ENCODE measurements at places on chromosomes 2 and 18.

DNA sequence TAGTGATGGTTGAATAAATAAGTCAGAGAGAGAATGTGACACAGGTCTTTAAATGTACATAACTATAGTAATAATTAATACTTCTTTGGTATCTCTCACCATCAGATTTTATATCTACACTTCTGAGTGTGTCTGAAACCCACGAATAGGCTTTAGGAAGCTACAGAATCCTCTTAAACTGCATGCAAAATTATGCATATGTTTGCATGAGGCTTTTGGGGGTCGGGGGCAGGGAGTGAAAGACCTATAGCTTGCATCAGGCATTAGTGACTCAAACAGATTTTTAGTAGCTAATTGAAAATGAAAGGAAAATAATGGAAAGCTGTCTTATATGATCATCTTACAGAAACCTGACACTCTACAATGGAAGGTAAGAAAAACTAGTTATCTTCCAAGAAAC is 14.9 kb downstream of the LRPPRC start:
- DNase-seq, result no peak

DNA sequence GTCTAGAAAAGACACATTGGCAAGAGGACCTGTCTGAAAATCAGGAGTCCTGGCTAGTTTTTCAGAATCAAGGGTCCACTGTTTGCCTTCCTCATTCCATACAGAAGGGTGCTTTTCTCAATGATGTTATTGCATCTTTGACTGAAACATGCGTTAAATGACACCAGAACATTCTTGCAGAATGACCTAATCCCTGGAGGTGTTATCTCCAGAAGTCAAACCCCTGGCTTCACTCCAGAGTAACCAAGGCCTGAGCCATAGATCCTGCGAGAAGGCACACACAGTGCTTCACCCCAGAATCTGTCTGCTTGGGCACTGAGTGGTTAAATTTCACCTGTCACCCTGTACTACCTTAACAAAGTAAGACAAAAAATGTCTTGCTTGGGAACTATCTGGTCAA is 1055.2 kb upstream of the FANCL start:
- DNase-seq, result no peak

DNA sequence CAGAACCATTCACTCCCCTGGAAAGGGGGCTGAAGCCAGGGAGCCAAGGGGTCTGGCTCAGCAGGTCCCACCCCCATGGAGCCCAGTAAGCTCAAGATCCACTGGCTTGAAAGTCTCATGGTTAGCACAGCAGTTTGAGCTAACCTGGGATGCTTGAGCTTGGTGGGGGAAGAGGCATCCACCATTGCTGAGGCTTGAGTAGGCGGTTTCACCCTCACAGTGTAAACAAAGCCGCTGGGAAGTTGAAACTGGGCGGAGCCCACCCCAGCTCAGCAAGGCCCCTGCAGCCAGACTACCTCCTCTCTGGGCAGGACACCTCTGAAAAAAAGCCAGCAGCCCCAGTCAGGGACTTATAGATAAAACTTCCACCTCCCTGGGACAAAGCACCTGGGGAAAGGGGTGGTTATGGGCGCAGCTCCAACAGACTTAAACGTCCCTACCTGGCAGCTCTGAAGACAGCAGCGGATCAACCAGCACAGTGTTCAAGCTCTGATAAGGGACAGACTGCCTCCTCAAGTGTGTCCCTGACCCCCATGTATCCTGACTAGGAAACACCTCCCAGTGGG is 14.7 kb upstream of the TTC32 start:
- no peak for DNase-seq

- DNase-seq, result no peak
Observed at GRCh38 chr2:34419856-34420255, 820.8 kb upstream of the FAM98A start.

- no peak for DNase-seq
Observed at GRCh38 chr2:95240091-95240490, 32.8 kb downstream of the ZNF892 start.

GRCh38 chr2:46550686-46551404 is 71.5 kb downstream of the TMEM247 start:
- no peak for DNase-seq

GRCh38 chr2:205868773-205869333 is 186.6 kb downstream of the NRP2 start:
- DNase-seq, result no peak

DNA sequence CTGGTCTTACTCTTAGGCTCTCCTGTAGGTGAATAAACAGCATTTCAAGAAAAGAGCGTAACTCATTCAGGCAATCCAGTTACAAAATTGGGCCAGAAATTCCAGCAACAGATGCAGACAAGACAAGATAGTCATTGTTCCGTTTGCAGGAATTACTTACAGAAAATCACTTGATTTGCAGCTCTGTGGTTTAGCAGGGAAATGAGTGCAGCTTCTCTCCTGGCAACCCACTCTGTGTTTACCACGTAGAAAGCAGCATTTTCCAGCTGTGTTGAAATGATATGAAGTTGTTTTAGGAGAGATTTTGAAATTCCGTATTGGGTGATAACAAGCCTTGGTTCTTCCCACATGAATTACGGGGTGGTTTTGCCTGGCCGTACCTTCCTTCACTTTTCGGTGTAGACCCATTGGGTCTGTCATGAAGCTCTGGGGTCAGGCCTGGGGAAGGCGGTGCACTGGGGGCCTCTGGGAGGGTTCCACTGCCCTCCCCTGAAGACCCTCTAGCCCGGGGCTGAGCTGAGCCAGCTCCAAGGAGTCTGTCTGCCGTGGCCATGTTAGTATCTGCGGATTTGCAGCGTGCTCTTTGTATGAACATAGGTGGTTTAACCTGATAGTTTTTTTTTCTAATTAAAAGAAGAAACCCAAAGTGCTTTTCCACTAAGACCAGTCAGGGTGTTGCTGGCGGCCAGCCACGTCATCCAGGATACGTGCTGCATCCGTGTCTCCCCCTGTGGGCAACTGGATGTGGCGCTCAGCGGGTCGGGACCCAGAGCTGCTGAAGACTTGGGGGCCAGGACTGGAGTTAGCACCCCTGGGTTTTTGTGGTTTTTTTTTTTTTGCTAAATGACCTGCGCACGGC is 58.9 kb upstream of the KCNG2 start:
- DNase-seq, result no peak

- DNase-seq, result no peak
Observed at GRCh38 chr2:209636076-209636475, 135.6 kb upstream of the UNC80 start.

GRCh38 chr18:42578792-42579191 is 536.7 kb downstream of the RIT2 start:
- no peak for DNase-seq

DNA sequence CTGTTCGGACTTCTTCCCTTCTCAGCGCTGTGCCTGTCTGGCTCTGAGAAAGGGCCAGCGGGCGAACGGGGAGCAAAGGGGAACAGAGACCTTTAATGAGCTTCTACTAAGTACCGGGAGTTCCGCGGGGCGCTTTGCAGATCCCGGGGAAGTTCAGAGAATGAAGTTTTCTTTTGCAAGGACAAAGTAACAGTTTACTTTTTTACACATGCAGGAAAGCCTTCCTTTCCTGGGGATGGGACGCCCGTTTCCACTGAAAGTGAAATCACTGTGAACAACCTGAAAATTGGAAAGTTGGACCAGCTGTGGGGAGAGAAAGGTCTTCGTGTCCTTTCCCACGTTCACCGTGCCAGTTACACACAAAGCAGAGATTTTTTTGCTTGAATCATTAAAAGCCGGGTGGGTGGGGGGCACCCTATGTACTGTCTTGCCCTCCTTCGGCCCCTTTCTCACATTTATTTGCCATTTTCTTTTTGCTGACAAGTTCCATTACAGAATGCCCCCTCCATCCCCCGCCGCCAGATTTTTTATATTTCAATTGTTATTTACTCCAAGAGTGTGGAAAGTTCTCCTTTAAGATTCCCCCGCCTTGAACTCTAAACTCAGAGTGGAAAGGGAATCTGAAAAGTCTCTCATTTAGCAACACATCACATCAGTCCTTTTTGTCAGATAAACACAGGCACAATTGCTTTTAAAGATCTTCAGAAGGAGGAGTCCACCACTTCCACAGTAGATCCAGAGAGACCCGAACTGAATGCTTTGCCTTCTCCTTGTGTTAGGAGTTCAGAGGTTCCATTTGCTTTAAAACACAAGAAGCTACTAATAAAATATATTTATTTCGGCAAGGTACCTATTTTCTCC is 1.1 kb upstream of the FN1 start:
- no peak for DNase-seq

DNA sequence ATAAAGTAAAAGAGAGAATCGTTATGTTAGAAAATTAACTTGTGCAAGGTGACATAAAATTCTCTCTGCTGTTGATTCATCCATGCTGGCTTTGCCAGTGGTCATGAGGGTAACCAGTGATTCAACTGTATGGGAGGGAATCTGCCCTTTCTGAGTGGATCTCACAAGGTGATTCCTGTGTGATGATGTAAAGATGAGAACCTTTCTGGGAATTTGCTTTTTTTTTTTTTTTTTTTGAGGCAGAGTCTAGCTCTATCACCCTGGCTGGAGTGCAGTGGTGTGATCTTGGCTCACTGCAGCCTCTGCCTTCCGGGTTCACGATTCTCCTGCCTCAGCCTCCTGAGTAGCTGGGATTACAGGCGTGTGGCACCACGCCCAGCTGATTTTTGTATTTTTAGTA is 23.3 kb downstream of the RAB31 start:
- no peak for DNase-seq

DNA sequence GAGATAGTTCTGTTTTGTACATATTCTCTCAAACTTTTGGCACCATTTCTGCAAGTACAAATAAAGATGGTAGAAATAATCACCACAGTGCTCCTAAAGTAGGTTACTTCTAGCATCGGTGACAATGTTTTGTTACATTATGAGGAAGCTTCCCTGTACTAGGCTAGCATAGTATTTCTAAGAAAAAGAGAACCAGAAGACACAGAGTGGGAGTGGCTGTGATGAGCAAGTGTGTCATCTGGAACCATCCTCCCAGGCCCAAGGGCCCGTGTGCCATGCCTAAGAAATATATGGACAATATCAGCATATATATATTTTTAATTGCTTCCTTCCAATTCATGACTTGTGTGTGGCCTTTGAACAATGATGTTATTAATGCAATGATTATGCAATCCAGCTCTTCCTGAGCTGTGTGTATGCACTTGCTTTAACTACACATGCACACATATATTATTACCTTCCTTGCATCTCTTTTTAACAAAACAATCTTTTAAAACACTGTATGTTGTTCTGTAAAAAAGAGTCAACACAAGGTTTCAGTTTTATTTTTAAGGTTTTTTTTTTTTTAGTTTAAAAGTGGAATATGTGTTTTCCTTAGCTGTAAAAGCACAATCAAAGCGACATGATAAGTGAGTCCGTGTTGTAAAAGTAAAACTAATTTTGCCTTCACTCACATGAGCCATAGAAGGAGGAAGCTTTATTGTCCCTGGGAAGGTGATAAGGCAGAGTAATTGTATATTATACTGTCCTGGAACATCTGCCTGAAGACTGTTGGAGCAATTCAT is 303.9 kb downstream of the ZNF407 start:
- no peak for DNase-seq

GRCh38 chr2:100013892-100014677 is 128.3 kb downstream of the AFF3 start:
- peak; percentile 72 for DNase-seq

- no peak for DNase-seq
Observed at GRCh38 chr2:128602038-128602698, 283.5 kb upstream of the HS6ST1 start.

GRCh38 chr2:136131961-136132824 is 14.2 kb upstream of the CXCR4 start:
- no peak for DNase-seq

- no peak for DNase-seq
Observed at GRCh38 chr2:85935170-85935745, 46.5 kb upstream of the ST3GAL5 start.

GRCh38 chr2:240231838-240232244 is 91.4 kb upstream of the OTOS start:
- DNase-seq, result no peak

- no peak for DNase-seq
Observed at GRCh38 chr2:64989982-64990614, 899 bp downstream of the SLC1A4 start.

GRCh38 chr2:230794497-230794896 is 70.2 kb upstream of the ITM2C start:
- no peak for DNase-seq

DNA sequence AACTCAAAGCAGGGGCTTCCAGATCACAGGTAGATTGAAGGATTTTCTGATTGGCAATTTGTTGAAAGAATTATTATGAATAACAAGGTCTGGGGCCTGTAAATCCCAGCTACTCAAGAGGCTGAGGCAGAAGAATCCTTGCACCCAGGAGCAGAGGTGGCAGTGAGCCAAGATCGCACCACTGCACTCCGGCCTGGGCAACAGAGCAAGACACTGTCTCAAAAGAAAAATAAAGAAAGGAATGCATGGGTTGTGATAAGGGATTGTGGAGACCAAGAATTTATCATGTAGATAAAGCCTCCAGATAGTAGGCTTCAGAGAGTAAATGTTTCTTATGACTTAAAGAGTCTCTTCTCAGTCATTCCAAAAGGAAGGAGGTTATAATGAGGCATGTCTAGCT is 35.8 kb upstream of the DYNAP start:
- DNase-seq, result no peak

DNA sequence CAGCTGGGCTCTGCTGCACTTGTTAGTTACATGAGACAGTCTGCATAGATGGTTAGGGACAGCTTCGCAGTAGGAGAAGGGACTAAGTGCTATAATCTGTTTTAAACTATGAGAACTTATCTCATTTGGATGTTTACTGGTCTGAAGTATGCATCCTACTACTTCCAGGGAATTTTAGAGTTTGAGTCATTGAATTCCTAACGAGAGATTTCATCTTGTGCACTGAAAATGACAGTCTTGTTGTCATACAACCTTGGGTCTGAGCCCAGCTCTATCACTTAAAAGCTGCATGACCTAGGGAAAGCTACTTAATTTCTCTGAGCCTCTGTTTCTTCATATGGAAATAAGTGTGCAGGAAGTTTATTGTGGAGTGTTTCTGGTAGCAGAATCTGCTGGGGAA is 78.4 kb downstream of the TRIM43 start:
- no peak for DNase-seq

DNA sequence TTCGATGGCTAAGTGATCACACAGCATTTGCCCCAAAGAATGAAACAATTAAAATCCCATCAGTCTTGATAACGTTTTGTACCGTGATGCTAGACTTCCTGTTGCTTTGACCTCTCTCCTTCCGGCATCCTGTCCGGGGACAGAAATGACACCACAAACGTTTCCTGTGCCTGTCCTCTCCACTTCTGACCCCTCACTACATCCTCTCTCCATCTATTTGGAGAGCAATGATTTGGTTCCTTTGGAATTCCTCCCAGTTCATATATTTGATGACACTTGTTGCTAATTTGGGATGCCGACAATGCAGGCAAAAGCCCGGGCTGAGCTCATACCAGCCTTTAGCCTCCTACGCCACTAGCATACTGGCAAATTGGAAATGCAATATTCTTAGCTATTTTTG is 151.2 kb upstream of the CCDC68 start:
- DNase-seq, result no peak

- DNase-seq, result no peak
Observed at GRCh38 chr2:38191516-38191915, 115.6 kb upstream of the CYP1B1 start.

- no peak for DNase-seq
Observed at GRCh38 chr2:144507441-144508171, 12.3 kb downstream of the ZEB2 start.

All from HFF-Myc (cell line).